Activated CD8-positive, alpha-beta memory T cell treated with anti-CD3 and anti-CD28 coated beads for 24 hours (primary cell): ENCODE measurements at places on chromosomes 4 and X.

- DNase-seq = no peak
These were observed 67.2 kb upstream of the IL15 start for GRCh38 chr4:141569141-141569540.

DNA sequence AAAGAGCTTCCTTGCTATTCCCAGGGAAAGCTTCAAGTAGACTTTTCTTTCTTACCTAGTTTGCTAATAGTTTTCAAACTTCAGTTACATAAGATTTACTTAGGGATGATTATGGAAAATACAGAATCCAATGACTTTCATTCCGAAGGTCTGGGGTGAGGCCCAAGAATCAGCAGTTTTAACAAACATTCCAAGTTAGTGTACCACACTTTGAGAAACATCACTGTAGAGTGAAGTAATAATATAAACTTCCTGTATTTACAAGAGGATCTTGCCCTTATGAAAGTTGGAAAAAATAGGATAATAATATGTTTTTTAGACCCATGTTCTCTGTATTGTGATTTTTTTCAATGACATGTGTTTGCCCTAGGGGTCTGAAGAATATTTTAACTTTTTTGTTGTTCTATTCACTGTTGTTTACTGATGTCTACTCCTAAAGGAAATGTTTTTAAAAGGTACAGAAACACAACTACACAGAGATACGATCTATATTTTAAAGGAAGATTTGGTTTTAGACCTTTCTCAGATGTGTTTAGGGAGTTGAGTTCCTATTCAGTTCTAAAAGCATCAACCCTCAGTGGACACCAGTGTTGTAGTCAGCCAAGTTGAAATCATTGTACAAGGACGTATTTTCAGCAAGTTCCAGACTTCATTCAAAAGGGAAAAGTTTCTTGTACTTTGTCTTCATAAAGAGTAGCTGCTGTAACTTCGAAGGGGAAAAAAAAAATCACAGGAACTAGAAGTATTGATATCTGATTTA is 295.8 kb upstream of the SLC7A11 start:
- DNase-seq = no peak

GRCh38 chr4:122591196-122591595 is 29.7 kb downstream of the IL21 start:
- no peak for DNase-seq

DNA sequence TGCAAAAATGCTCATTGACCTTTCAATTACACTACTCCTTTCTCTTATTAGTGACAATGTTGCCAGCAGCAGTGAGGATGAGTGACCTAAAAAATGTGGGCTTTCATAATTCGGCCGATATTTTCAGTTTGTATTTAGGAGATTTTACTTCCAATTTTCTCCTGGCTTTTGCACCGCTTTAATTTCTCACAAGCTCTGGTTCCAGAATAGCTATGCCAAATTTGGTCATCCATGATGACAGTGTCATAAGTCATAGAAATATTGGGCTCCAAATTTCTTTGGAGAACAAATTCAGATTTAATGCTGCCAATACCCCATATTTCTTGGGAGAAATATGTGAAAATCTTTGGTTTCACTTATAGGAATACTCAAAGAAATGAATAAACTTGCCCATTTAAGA is 187.7 kb upstream of the HCCS start:
- no peak for DNase-seq

GRCh38 chrX:21645431-21645830 is 12.7 kb downstream of the KLHL34 start:
- DNase-seq = no peak

DNA sequence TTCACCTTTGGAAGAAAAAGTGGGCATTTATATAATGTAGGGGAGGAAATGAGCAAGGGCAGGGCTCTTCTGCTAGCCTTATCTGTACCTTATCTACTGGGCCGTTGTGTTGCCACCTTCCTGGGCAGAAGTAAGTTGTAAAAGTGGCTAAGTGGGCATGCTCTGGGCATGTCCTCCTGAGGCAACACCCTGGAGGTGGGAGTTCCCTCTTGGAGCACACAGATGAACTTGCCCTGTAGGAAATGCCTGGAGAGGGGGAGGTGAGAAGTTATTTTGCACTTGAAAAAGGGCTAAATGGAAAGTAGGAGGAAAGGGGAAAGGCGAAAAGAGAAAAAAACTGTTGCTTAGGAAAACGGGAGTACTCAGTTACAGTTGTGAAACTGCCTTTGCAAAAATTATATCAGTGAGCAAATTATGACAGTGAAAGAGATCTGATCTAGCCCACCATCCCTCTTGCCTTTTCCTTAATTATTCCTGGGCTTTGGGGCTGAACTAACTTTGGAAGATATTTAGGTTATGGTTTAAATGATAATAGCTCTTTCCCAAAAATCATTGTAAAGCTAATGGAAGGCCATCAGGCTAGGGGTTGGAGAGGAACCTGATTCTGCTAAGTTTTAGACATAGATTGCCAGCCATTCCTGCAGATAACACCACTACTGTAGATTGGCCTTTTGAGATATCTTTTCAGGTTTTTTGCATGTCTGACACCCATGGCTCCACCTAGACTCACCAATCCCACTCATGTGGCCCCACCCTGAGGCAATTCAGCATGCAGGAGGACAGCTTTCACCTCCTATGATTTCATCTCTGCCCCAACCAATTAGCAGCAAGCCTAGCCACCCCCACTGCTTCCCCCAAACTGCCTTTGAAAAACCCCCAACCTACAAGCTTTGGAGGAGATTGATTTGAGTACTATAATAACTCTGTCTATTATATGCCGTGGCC is 20.5 kb upstream of the ZNF81 start:
- DNase-seq = no peak

GRCh38 chr4:171524903-171525302 is 288.3 kb upstream of the GALNTL6 start:
- no peak for DNase-seq

DNA sequence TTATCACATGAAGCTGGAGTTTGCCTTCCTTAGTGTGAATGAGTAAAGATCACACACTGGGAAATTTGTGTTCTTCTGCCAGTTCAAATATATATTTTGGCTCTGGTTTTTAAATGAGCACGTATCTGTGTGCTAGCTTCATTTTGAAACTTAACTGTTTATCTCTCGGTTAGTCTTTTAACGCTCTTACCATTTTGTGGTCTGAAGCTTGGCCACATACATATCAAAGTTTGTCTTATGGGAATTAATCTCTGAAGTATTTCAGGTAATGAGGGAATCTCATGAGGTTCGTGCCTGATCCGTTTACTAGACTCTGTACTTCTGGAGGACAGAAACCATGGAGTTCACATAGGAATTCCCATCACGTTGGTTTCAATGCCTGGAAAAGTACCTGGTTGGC is 13.8 kb downstream of the ATP10D start:
- no peak for DNase-seq

- peak; percentile 94 for DNase-seq
These were observed 9.8 kb upstream of the ATP2B3 start for GRCh38 chrX:153507484-153508178.

DNA sequence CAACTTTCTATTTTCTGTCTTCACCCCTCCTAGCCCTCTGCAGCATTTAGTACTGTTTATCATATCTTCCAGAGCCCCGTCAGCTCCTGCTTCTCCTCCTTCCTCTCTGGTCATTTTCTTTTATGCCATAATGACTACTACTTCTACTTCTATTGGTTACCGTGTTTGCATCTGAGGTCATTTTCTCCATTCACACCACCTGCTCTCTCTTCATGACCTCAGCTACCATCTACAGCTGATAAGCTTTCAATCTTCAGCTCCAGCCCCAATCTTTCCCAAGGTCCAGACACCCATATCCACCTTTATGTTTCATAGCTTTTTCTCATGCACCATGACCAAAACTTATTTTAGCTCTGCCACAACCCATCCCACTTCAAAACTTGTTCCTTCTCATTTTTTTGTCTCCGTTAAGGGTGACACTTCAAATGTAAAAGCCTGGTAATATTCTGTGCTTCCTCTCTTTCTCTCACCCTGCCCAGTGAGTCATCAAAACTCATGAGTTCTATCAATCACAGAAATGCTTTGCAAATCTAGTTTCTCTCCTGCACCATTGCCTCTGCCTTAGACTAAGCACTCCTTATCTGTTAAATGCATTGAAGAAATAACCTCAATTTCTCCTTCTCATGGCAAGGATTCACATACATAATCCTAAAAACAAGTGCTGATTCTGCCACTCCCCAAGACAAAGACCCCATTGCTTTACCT is 71.3 kb upstream of the IQCM start:
- no peak for DNase-seq

GRCh38 chr4:168257768-168258167 is 60.8 kb downstream of the DDX60 start:
- no peak for DNase-seq

DNA sequence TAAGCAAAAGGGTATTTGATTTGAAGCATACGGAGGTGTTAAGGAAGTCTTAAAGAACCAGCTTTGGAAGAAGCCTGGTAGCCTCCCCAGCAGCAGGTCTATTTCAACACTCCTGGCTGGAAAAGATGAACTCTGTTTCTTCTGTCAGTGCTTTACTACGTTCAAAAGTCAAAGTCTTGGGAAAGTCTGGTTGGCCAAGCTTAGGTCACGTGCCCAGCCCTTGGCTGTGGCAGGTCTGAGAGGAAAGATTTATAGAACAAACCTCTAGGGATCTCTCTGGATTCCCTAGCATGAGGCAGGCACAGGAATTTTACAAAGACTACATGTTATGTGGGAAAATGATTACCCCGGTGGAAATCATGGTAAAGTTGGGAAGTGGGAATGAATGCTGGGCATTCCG is 8.6 kb upstream of the ARHGAP10 start:
- no peak for DNase-seq

- DNase-seq = no peak
These were observed 61.7 kb downstream of the MAML3 start for GRCh38 chr4:140092094-140092851.

DNA sequence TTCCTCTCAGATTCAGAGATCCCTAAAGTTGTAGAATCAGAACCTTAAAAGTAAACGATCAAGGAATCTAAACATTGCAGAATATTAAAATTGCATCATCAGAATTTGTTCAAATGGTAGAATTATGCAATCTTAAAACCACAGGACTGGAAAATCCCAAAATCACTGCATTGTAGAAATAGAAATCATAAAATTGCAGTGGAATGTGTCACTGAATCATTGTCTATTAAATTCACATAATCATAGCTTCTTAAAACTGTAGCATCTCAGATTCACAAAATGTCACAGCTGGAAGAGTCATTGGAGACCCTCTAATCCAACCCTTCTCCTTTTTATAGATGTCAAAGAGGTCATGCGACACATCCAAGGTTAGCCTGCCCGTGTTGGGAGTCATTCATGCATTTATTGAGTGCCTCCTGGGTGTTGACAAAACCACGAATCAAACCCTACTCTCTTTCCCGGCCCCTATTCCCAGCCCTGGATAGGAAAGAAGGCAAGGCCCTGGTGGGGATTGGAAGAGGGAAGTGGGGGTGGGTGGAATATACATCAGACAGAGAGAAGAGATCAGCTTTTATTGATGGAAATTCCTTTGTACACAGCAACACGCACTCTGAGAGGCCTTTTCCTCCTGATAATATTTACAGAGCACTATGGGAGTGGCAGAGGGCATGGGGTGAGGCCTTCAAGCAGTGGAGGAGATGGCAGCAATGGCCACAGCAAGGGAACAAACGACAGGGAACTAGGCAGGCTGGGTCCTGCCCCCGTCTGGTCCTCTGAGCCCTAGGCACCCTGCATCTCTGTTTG is 15.4 kb downstream of the IQSEC2 start:
- DNase-seq = no peak

DNA sequence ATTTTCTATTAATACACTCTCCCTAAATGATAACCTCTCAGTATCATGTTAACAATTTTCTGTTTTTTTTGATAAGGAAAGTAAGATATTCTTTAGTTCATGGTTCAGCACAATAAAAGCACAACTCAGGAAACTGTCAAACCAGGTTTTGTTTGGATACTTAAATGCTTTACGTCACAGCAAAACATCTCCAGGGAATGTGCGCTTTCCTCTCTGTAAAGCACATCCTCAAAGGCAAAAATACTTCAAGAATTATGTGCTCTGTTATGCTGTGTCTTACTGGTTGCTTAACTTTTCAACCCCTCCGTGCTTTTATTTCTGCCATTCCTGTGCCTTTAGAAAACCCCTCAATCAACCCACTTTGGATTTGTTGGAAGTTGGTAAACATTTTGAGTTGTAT is 27.8 kb downstream of the SNX25 start:
- no peak for DNase-seq

- no peak for DNase-seq
These were observed 221.6 kb upstream of the FTHL17 start for GRCh38 chrX:31293409-31293808.

DNA sequence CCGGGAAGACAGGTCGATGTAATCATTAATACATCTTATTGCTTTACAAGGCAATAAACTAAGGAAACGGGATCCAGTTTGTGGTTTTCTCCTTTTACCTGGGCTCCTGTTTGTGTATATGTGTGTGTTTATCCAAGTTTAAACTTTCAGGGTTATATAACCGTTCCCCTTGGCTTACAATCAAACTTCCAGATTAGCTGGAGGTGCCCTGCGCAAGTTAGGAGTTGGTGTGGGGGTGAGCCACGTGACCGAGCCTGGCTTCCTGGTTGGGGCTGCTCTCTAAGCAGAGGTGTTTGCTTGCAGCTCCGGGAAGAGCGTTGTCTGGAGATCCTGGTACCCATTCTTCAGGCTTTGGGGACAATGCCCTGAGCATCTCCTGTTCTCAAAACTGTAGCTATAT is 129.2 kb downstream of the FHDC1 start:
- no peak for DNase-seq

DNA sequence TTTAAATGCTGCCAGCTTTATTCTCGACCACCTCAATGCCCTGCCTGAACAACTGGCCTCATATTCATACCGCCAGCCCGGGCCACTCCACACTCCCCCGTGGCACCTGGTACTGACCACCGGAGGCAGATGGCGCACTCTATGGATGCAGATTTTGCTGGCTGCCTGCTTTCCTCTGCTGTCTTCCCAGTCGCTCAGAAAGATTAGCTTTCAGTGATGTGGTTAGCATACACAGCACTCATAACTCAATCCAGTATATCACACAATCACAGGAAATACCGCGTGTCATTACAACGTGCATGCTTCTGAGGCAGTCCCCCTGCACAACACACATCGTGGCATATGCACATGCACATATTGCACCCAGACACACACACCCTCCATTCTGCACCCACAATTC is 147.2 kb upstream of the BCOR start:
- DNase-seq = no peak

- DNase-seq = no peak
These were observed 24.8 kb upstream of the EOLA2 start for GRCh38 chrX:149962859-149963757.

GRCh38 chrX:47611926-47612325 is 7.7 kb downstream of the SYN1 start:
- DNase-seq = peak; percentile 19

DNA sequence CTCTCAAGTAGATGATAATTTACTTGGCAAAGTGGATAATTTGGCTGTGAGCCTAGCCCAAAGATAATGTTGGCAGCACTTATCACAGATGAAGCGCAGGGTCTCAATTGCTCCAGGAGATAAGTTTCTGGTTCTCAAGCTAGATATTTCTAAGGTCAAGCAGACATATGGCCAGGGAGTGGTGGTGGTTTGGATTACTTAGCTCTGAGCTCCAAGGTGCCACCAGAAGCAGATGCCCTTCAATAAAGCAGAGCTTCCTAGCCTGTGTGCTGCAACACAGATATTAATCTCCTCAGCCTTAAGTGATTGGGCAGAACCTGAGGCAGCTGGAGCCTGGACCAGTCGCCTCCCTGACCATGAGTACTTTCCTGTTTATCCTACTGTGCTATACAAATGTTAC is 79.2 kb upstream of the NALF2 start:
- DNase-seq = no peak
